ENCODE measurements at places on chromosomes 2 and 18.

- DNase-seq: no peak
Observed at GRCh38 chr2:188494906-188495305, 203.2 kb downstream of the GULP1 start.

GRCh38 chr2:66478731-66479316 is 43.9 kb downstream of the MEIS1 start:
- no peak for DNase-seq

DNA sequence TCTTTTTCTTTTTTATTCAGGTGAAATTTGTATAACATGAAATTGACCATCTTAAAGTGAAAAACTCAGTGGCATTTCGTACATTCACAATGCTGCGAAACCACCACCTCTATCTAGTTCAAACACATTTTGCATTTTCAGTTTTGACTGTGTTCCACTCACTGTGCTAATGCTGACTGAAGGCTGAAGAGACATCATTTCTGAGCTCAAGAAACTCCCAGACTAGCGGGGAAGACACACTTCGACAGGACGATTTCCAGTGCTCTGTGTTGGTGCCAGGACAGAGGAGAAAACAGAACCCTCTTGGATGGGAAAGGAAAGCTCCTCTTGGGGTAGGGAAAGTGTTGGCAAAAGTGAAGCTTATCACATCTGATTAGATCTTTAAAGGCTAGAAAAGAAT is 44.2 kb upstream of the CBLN2 start:
- no peak for DNase-seq

- DNase-seq: no peak
Observed at GRCh38 chr2:8550937-8551621, 130.8 kb upstream of the ID2 start.

- peak; percentile 21 for DNase-seq
Observed at GRCh38 chr2:121356058-121356640, 71.1 kb upstream of the TFCP2L1 start.

GRCh38 chr2:241094172-241094571 is 7.9 kb downstream of the MTERF4 start:
- no peak for DNase-seq

- no peak for DNase-seq
Observed at GRCh38 chr2:144032566-144032965, 487.4 kb downstream of the ZEB2 start.

GRCh38 chr2:239215136-239215925 is 185.5 kb downstream of the HDAC4 start:
- DNase-seq: no peak

DNA sequence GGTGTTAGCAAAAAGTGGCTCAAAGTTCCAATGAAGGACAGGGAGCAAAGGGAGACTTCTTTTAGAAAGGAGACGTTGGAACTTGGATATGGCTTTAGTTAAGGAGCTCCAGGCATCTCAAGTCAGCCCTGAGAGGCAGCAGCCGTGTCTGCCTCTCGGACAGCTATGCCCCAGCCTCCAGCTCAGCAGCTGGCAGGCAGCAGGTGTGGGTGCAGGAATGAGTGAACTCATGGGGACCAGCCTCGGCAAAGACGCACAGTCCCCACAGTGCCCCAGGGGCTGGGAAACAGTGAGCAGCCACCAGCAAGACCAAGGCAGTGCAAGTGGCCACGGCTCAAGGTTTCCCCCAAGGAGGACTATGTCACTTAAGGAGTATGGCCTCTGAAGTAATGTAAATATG is 1.6 kb upstream of the LRRFIP1 start:
- no peak for DNase-seq

- no peak for DNase-seq
Observed at GRCh38 chr2:9772999-9773902, 70.0 kb upstream of the TAF1B start.

- no peak for DNase-seq
Observed at GRCh38 chr18:55534547-55534946, 53.4 kb downstream of the TCF4 start.

DNA sequence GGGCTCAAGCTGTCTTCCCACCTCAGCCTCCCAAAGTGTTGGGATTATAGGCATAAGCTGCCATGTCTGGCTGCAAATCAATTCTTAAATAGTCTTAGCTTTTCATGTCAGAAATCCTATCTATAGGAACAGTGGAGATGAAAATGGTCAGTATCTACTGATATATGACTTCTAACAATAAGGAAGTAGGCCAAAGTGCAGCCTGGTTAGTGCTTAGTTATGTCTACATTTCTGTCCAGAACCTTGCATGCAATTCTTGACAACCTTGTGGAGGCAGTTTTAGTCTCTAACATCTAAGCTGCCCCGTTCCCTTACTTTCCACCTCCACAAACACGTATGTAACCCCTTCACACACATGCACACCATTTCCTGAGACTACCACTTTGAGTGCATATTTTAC is 169.2 kb upstream of the SPATS2L start:
- DNase-seq: no peak
